ENCODE measurements at places on chromosomes 3 and 15.

GRCh38 chr3:123081718-123082369 lies 15.0 kb downstream of the PDIA5 start:
- no peak for DNase-seq

- DNase-seq, result peak; percentile 54
Measured at GRCh38 chr3:141262308-141262705, 30.7 kb downstream of the PXYLP1 start.

DNA sequence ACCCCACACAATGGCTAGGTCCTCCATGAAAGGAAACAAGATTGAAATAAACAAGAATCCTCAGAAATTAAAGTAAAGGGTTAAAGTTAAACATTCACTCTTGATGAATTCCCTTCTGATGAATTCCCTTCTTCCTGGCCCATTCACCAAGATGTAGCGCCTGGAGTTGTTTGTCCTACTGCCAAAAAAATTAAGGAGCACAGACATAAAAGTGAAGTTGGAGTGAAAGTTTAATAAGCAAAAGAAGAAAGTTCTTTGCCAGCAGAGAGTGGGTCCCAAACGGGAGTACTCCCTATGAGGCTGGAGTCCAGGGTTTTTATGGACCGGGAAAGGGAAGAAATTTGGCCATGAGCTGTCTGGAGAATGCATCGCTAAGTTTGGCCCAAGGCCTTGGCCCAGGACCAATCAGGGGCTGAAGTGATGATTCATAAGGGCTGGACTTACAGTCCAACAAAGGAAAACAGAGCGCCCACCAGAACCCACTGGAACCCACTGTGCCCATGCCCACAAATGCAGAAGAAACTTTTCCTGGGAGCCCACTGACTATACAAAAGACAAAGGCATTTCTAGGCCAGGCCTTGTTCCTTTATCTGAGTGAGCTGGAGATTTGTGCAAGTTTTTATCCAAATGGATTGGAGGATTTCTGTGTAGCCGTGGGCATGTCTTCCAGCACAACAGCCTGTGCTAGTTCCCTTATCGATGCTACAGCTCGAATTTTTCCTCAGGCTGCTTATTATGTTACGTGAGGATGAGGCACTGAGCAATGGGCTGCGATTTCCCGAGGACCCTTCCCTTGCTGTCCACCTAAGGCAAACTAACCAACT lies 1561.6 kb downstream of the OTOL1 start:
- peak; percentile 23 for DNase-seq

DNA sequence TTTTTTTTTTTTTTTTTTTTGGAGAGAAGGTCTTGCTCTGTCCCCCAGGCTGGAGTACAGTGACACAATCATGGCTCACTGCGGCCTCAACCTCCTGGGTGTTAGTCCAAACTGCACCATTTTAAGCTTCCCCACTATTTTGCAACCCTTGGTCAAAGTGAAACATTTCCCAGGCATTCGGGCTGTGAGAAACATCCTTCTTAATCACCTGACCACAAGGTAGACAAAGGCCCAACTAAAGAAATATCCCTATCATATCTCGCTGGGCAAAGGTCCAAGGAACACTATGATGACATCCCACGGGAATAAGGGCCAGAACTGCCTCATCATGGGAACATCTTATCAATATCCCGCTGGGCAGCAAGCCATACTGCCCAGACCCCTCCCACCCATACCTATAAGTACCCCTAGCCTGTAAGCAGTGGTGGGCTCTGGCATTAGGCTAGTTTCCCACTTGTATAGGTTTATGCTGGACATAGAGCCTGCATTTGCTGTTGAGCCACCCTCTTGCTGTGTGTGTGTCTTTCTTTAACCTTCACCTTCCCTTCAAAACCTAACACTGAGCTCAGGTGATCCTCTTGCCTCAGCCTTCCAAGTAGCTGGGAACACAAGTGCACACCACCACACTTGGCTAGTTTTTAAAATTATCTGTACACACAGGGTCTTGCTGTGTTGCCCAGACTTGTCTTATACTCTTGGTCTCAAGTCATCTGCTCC lies 95.2 kb downstream of the SEMA5B start:
- DNase-seq, result no peak

GRCh38 chr15:43317566-43318184 lies 12.7 kb downstream of the LCMT2 start:
- no peak for DNase-seq

Measured in AG20443 (cell line).